Activated naive CD8-positive, alpha-beta T cell treated with anti-CD3 and anti-CD28 coated beads, Interleukin-2, amount 50 U/mL, for 16 hours (primary cell): ENCODE measurements at places on chromosomes 13 and 19.

DNA sequence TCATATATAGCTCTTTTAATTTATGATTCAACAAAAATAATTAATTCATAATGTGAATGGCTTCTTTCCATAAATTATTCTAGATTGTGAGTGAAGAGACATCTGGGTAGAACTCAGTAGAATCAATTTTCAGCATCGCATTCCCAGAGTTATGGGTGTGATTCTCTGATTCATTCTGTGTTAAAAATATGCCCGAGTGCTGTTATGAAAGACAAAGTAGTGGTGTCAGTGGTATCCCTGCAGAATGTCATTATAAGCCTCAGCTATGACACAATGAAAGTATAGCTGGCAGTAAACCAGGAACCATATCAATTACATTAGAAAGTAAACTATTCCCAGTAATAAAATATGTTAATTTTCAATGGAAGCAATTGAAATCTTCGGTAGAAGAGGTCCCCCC, 480.5 kb upstream of the SLITRK1 start:
- no peak for DNase-seq

DNA sequence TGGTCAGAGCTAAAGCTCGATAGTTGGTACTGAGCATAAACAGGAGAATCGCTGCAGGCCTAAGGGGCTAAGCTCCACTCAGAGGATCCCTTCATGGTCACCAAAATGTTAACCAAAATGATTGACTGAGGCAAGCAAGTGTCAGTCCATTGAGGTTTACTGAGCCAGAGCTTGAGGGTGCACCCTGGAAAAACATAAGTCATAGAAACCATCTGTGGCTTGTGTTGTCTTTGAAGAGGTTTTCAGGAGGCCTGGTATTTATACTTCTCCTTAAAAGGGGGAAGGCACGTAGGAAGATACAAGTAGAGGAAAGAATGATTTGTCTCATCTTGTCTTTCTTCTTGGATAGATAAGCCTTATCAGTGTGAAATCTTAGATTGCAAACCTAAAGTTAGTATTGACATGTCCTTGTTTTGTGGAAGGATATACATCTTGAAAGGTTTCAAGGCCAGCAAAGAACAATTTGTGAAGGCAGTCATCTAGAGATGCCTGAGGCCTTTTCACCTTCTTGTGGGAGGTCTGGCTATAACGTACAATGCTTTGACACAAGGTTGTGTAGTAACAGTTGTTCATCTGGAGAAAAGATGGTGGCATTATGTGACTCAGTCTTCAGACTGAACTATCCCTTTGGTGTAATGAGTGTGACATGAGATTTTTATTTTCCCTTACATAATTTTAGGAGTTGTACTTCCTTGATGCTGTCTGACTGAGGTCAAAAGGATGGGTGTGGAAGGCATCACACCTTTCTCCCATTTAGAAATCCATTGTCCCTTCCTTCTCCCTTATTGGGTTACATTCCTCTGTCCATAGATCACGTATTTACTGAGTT, 14.7 kb upstream of the CEACAM6 start:
- no peak for DNase-seq

DNA sequence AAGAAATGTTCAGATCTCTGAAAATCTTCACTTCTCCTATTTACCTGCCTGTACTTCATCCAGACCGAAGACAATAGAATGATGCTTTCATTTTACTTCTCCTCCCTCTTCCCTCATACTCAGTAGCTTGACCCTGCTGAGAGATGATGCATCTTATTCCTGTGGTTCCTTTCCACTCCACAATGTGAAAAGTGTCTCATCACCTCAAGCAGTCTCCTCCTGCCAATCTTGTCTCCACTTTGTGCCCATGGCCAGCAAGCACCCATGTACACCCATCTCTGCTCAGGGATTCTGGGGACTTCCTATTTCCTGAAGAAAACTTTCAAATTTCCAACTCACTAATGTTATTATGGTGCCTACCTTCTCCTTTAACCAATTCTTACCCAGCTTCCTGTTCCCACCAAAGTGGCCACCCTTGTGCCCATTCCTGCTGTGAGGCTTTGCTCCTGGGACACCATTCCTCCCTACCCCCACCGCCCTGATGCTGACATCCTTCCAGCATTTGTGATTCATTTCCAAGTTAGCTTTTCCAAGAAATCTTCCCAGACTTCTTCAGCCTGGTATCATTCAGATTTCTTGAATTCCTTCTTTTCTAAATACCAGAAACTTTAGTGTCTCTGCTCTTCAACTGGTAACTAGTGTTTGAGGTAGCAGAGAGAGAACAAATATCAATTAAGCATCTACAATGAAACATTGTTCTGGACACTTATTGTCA, 212.5 kb downstream of the POSTN start:
- DNase-seq = no peak

DNA sequence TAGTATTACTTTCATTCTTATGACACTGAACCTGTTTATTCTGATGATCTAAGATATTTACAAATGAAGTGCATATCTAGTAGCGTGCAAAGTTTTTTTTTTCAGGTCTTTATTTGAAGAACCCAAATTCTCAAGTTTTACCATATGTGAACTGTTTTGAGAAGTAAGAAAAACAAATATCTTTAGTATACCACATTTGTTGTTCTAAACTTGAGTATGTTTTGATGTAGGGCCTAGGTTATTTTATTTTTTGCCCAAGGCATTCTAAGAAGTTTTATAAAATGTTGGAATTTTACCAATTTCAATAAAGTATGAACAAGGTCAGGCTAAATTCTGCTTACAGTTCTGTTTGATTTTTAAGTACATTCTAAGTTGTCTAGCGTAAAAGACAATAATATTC, 213.5 kb downstream of the PCCA start:
- DNase-seq = no peak

DNA sequence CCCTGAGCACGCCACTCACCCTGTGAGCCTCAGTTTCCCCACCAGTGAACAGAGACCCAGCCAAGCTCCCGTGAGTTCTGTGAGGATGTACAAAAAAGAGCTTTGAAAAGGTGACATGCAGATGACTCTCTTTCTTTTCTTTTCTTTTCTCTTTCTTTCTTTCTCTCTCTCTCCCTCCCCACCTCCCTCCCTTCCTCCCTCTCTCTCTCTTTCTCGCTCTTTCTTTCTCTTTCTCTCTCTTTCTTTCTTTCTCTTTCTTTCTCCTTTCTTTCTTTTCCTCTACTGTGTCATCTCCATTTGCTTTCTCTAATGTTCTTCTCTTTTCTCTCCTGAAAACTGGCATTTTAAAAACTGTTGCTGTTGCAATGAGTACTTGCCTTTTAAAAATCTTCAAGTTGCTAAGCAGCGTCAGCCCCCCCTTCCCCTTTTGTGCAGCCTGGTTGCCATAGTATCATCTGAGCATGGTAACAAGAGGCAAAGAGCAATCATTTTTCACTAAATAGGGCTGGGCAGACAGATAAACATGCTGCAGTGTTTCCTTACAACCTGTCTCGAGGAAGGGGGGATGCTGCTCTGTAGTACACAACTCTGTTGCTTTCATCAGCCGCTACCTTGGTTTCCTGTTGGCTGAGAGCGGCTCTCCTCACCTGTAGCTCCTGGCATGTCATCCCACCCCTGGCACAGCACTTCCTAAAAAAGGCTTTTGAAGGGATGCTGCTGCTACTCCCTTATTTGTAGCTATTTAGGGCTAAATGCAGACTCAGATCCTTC, 108.7 kb upstream of the MBNL2 start:
- no peak for DNase-seq

DNA sequence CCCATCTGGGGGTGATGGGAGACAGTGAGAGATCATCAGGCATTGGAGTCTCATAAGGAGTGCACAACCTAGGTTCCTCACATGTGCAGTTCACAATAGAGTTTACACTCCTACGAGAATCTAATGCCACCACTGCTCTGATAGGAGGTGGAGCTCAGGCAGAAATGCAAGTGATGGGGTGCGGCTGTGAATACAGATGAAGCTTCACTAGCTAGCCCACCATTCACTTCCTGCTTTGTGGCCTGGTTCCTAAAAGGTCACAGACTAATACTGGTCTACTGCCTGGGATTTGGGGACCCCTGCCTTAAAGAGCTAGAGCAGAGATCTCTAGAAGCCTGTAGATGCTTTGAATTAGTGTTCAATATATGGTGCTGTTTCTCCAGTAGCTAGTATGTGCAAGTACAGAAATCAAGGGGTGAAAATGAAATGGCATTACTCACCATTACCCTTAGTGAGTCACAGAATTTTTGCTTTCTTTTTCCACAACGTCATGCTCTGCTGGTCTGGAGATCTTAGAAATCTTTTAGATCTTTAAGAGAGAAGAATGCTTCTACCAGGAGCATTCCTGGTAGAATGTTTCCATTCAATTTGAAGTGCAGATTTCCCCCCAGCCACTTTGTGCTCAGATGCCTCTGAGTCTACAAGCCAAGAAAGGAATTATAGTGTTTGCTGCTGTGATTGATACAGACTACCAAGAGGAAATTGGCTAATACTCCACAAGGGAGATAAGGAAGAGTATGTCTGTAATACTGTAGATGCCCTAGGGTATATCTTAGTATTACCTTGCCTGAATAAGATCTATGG, 2301.2 kb downstream of the PCDH9 start:
- DNase-seq = no peak

DNA sequence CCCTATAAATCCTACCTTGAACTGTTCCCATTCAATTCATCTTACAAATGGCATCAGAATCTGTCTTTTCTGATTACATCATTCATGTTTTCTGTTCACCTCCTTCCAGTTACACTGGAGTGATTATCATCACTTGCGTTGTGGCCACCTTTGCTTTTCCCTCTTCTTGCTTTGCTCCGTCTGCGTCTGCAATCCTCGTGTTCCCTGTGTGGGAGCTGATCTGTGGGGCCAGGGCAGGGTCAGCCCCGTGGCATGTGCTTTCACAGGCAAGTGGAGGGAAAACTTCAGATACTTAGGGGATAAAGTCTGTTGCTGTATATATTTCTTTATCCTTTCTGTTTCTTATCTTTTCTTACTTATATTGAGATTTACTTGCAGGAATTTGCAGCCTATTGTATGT, 277.7 kb downstream of the SLC7A1 start:
- no peak for DNase-seq

GRCh38 chr13:95516021-95516420, 36.5 kb upstream of the CLDN10 start:
- no peak for DNase-seq

DNA sequence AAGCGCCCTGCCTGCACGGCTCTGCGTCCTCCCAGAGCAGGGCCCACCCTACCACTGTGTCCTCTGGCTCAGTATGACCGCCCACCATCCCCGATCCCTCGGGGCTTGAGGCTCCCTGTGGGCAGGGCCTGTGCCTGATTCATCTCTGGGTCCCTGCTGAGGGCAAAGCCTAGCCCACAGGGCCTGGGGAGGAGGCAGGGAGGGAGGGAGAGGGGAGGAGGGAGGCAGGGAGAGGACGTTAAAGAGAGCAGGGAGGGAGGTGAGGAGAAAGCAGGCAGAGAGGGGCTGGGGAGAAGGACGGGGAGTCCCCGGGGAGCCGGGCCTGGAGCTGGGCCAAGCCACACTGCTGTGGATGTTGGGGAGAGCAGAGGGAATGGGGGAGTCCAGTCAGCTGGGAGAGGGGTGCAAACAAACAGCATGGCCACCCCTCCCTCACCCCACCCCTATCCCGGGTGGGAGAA, 4.0 kb upstream of the ERFL start:
- DNase-seq = no peak

DNA sequence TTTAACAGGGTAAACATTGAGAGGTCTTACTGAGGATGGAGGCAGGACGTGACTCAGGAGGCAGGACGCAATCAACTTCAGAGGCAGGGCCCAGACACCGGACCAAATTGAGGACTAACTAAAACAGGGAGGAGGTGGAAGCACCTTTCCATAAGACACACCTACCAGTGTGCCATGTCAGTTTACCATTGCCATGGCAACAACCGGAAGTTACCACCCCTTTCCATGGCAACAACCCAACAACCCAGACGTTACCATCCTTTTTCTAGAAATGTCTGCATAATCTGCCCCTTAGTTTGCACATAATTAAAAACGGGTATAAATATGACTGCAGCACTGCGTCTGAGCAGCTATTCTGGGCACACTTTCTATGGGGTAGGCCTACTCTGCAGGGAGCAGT, 53.5 kb upstream of the SOX21 start:
- DNase-seq = no peak

DNA sequence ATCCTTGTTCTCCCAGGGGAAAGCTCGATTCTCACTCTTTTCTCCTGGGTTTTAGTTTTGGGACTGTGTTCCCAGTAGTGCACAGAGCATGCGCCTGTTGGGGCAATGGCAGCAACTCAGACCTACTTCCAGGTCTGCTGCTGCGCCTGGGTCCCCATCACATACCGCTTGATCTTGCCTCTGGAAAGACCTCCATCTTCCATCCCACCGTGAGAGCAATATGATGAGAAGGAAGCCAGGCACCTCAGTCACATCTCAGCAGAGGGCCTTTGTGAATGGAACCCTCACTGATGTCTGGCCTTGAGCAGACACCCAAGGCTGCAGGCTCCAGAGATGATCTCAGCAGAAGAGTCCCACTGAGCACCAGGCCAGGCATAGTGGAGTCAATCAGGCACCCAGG, 176.8 kb upstream of the ZNF507 start:
- no peak for DNase-seq

GRCh38 chr13:32889986-32890565, 126.1 kb upstream of the KL start:
- no peak for DNase-seq

GRCh38 chr13:37775871-37776270, 93.7 kb downstream of the TRPC4 start:
- no peak for DNase-seq

GRCh38 chr19:7860714-7861618, 13.2 kb downstream of the PRR36 start:
- DNase-seq = no peak

- DNase-seq = no peak
These were observed 16.5 kb upstream of the PCDH8 start for GRCh38 chr13:52864941-52865340.

- no peak for DNase-seq
These were observed 7.2 kb downstream of the TMEM255B start for GRCh38 chr13:113766035-113766800.

DNA sequence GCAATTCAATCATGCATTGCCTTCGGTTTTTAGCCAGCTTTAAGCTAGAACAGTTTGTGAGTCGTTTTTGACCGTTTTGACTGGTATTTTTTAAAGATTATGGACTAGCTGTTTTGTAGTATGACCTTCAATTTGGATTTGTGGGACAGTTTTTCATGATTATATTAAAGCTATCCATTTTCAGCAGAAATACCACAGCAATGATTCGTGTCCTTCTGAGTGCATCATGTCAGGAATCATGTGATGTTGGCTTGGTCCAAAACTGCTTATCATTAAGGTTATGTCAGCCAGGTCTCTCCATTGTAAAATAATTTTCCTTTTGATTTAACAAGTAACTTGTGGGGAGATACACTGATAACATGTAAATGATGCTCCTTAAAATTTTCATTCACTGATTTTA, 229.0 kb downstream of the POSTN start:
- no peak for DNase-seq

GRCh38 chr13:43431290-43431716, 355.5 kb downstream of the ENOX1 start:
- no peak for DNase-seq
